Small intestine (tissue), 16 donors: ENCODE measurements at places on chromosomes 2 and 18.

GRCh38 chr2:228916416-228917090 is 354.5 kb downstream of the PID1 start:
- no peak for DNase-seq

- no peak for DNase-seq
Measured at GRCh38 chr2:36339607-36340218, 15.9 kb upstream of the CRIM1 start.

- DNase-seq, result no peak
Measured at GRCh38 chr2:212723226-212723625, 184.6 kb upstream of the ERBB4 start.

DNA sequence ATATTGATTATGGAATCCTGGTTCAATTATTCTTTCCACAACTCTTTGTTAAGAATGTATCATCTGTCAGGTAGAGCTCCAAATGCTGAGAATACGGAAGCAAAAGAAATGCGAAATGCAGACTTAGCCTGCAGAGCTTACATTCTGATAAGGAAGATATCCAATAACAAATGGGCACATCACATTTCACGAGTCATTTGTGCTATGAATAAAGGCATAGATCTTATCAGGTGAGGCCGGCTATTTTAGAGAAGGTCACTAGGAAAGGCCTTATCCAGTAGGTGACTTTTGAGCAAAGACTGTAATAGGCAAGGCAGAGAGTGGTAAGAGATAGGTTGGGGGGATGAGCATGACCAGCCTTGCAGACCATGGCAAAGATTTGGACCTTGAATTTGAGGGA is 174.3 kb upstream of the SERPINE2 start:
- DNase-seq, result no peak

DNA sequence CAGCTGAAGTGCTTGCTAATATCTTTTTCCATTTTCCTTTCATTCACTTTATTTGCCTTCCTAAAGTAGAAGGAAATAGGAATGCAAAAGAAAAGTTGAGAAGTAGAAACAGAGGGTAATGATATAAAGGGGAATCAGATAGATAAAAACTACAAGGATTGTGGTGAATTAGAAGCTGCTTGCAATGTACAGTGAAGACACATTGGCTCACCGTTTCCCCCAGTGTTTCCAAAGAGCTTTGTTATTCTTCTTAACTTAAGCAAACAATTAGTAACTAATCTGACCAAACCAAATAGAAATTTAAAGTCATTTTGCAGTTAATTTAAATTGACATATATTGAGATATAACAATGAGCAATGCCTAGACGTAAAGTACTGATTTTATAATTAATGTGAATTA is 63.4 kb downstream of the RELCH start:
- DNase-seq, result no peak

- DNase-seq, result no peak
Measured at GRCh38 chr18:69763002-69763401, 184.7 kb downstream of the CD226 start.
